ENCODE measurements at places on chromosomes 5 and 9.

DNA sequence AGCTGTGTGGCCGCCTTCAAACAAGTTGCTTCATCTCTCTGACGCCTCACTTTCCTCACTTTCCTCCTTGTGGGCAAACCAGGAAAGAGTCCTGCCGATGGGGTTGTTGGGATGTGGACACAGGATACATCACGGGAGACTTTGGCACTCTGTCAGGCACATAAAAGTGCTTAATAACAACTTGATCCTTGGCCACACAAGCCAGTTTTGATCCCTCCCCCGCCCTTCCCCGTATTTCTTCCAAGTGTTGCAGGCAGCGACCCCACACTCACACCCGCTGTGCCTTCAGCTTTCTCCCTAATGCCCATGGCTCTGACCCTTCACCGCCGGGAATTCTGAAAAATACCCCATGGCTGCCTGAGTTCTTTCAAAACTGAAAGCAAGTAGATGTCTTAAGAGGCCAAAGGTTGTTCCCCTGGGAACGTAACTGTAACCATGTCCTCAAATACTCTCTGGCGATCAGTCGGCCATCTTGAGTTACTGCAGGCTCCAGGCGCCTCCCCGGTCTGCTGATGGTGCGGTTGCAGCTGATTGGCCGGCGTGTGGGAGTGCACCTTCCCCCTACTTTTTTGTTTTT is 59.8 kb downstream of the ARHGEF37 start:
- no peak for DNase-seq

DNA sequence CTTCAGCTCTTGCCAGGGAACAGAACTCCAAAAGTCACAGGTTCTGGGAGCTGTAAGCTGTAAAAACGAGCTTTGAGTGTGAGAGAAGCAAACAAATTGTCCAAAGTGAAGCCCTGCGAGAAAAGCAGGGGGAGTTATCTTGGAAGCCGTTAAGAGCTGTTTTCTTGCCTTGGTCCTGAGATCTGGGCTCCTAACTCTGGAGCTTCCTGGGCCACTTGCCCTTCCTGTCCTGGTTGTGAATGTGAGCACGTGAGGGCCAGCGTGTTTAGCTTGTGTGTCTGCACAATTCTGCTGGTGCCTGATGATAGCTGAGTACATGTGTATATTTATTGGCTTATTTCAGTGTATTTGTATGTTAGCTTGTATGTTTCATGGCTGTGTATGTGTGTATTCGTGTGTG is 40.5 kb downstream of the DAB2IP start:
- no peak for DNase-seq

- no peak for DNase-seq
These were observed 85.2 kb downstream of the ARSB start for GRCh38 chr5:78899922-78900362.

DNA sequence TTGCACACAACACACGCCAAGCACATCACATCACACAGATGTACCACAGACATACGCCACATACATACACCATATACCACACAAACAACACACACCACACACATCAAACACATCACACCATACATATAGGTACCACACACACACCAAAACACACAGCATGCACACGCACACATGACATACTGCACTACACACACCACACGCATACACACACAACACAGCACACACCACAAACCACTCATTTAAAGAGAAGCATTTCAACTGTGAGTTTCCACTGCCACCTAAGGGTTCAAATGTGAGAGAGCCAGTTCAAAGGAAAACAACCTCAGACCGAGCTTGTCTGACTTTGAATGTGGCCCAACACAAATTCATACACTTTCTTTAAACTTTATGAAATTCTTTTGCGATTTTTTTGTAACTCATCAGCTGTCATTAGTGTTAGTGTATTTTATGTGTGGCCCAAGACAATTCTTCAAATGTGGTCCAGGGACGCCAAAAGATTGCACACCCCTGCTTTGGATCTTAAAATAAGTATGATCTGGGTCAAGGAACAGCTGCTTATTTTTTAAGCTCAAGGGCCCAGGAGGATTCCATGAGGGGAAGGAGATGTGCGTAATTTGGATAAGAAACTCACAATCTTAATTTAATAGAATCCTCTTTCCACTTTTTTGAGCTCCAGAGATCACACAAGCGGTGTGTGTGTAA is 494.6 kb downstream of the GADD45G start:
- DNase-seq: no peak

DNA sequence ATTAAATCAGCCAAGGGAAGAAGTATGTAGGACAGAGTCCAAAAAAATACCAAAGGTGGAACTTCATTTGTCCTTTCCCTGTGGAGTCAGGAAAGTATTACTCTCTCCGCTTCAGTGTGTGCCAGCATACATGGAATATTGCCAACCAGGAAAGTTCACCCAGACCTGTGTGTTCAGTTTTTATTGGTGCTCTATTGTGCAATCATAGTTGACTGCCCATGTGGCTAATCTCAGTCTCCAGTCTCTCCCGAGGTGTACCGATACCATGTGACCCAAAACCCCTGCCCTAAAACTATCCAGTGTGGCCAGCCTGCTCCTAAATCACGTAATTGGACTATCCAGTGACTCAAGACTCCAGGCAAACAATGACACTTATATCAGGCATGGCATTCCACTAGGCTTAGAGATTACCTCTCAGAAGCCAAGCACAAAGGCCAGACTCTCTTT is 38.8 kb downstream of the NFX1 start:
- DNase-seq: no peak

GRCh38 chr9:125683486-125683885 is 23.5 kb downstream of the MAPKAP1 start:
- no peak for DNase-seq

Data from activated naive CD4-positive, alpha-beta T cell treated with anti-CD3 and anti-CD28 coated beads, Interleukin-2, amount 50 U/mL, for 72 hours (primary cell).